Bronchial smooth muscle cell (primary cell): ENCODE measurements at places on chromosomes 3 and 15. TPM values are rescaled to one million over a fixed set of nuclear protein-coding genes. Genes with fewer than 3 reads are reported as not detected.

The CLDND1 gene
- total RNA-seq, result 37.8 and 50.4 TPM in 2 replicates

The MESP2 gene
- 0.52 and 1.9 TPM in 2 replicates for total RNA-seq

The ZNF619 gene
- 5.0 and 5.8 TPM in 2 replicates for total RNA-seq

The GRAMD1C gene
- 4.9 and 6.8 TPM in 2 replicates for total RNA-seq

The ERICH6 gene
- total RNA-seq, result under 0.01 and 0.17 TPM in 2 replicates

The CFAP100 gene
- not detected in 2 replicates for total RNA-seq

The CSTA gene
- total RNA-seq, result 1.6 and 6.6 TPM in 2 replicates

The MST1 gene
- total RNA-seq, result 8.3 and 9.9 TPM in 2 replicates

The VIPR1 gene
- total RNA-seq, result not detected in 2 replicates

The PFKFB4 gene
- 4.9 and 5.7 TPM in 2 replicates for total RNA-seq

The RAB7A gene
- total RNA-seq, result 51.7 and 57.2 TPM in 2 replicates

The DISP2 gene
- under 0.01 and 0.16 TPM in 2 replicates for total RNA-seq

The LDHAL6B gene
- total RNA-seq, result not detected in 2 replicates

The LRRC2 gene
- total RNA-seq, result under 0.01 and 0.47 TPM in 2 replicates

The BNC1 gene
- total RNA-seq, result 1.7 and 4.3 TPM in 2 replicates

The FSTL1 gene
- total RNA-seq, result 526 and 654 TPM in 2 replicates

The GOLGA8K gene
- 0.16 and 0.17 TPM in 2 replicates for total RNA-seq
